ENCODE measurements at places on chromosomes 12 and 14.

DNA sequence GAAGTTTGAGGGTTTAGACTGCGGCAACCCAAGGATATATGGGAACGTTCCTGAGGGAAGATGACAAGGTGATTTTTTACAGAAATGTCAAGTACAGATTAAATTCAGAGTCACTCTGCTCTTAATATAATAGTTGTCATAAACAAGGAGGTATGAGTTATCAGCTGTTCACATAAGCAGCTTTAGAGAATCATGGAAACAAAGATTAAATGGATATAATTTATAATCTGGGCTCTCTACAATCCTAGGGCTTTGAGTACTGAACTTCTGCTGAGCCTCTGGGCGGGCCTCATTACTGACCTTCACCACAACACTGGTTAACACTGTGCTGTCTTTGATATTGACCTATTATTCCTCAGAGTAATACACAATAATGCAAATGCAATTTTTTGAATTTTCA is 577.8 kb downstream of the RPS29 start:
- DNase-seq = no peak

- no peak for DNase-seq
These were observed 364.8 kb downstream of the SNAPC1 start for GRCh38 chr14:62126879-62127478.

DNA sequence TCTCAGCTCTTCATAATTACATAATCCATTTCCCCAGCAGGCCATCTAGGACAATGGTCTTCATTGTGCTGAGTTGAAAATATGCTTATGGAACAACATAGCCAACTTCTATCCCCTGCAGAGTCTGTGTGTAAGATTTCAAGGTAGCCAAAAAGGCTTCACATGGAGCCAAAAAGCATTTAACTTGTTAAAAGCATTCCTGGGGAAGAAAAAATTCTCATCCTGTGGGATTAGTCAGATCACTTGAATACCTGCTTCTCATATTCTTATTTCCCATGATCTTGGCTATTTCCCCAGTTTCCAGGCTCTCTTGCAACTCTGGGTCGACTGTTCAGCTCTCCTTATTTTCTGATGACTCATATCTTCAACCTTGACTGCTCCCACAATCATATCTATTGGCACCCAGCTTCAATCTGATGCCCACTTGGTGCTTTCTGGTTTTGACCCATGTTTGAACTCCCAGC is 178.9 kb downstream of the KLHL28 start:
- DNase-seq = no peak

GRCh38 chr14:48771717-48772116 is 814.5 kb downstream of the RPS29 start:
- DNase-seq = no peak

DNA sequence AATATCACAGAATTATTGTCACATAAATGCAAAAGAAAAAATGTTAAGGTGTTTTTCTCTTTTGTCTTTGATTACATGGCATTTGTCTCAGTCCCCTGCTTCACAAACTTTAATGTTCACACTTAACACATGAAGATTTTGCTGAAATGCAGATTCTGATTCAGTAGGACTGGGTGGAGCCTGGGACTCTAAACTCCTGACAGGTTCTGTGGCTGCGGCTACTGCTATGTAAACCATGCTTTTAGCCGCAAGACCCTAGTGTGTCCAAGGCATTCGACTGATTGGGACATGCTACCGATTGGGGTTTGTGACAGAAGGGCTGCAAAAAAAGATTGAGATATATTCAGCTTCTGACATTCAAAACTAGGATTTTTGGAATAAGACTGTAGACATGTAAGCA is 72.6 kb upstream of the SLC35F4 start:
- DNase-seq = no peak

- DNase-seq = no peak
These were observed 505.0 kb upstream of the FLRT2 start for GRCh38 chr14:85024931-85025330.

DNA sequence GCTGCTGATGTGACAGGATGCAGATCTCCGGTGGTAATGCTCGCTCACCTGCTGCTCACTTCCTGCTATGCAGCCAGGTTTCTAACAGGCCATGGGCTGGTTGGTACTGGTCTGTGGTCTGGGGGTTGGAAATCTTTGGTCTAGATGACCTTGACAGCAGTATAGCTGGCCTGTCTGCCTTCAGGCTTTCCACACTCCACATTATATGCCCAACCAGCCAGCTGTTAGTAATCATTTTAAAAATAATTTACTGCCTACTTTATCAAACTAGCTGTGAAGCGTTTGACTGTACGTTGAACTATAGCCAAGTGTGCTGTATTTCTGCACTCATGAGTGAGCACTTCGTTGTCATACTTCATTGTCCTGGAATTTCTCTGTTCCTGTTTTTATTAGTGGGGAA is 424.0 kb upstream of the GARIN6 start:
- DNase-seq = no peak

DNA sequence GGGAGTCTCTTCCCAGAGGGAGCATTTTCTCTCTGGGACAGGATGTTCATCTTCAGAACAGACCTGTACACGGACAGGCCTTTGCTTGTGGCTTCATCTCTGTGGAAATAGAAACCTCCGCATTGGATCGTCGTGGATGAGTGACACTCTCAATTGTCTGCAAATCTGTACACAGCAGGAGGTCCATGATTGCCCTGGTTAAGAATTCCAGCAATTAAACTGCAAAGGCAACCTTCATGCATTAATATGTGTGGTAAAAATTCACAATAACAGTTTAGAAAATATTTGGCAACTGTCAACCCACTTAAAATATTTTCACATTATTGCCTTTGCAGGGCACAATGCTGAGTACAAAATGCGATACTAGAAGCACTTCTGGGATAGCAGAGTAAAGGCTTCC is 149.8 kb upstream of the SFSWAP start:
- DNase-seq = no peak

DNA sequence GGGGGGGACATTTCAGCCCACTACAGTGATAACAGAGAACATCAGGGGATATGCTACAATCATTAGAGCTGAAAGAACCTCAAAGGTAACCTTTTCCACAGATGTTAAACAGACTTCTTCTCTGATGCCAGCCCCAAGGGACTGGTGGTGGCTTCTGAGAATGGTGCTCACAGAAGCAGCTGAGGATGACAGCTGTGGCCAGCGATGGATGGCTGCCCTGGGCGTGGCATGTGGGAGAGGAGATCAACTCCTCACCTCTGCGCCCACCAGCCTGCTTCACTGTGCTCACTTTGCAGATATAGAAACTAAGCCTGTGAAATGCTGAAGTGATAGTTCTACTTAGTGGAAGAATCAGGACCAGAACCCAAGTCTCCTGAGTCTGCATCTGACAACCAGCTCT is 33.0 kb downstream of the FOXN3 start:
- DNase-seq = no peak

- no peak for DNase-seq
These were observed 91.1 kb upstream of the FUT8 start for GRCh38 chr14:65321370-65321875.

DNA sequence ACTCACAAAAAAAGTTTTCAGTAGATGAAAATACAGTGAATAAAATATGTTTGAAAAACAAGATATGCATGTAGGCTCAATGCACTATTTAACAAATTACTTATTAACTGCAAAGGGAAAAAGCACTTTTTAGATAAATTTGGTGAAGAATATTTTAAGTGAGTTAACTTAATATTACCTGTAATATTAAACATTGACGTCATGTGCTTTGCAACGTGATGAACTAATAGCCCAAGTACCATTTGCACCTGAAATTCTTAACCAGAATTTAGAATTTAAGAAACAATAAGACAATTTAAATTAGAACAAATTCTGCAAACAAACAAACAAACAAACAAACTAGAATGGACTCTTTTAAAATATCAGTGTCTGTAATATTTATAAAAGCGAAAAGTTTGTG is 659.0 kb upstream of the NOVA1 start:
- DNase-seq = no peak

DNA sequence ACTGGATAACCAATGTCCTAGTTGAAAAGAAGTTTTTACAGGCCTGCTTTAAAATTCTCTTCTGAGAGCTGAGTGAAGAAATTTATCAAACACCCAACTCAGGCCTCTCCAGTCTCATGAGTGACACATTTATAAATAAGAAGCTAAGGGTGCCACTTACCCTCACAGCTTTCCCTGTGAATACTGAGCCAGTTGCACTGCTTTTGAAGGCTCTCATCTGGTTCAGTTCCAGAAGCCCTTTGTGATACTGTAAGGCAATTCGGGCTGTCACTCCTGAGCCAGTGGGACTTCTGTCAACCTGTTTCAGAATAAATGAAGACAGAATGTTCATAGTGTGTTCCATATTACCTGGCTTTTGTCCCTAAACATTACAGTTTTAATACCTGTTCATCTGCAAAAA is 8.5 kb downstream of the L3HYPDH start:
- no peak for DNase-seq

DNA sequence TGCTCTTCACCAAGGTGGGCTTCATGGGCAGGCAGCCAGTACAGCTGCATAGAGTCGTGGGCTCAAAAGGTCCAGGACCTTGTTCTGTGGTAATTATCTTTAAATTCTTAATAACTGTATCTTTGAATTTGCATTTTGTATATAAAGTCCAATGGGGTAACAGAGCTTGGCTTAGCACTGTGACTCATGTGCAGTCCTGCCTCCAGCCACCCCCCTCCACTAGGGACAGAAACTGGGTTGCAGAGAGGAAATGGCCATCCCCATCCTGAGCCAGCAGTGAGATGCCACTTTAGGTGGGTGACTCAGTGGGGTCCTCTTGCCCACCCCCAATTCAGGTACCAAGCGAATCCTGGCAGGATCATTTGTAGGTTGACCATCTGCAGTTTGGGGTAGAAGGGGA is 48.1 kb downstream of the EPS8 start:
- DNase-seq = no peak

- peak; percentile 68 for DNase-seq
These were observed 366 bp downstream of the LPCAT3 start for GRCh38 chr12:7017870-7018349.

- no peak for DNase-seq
These were observed 648 bp downstream of the ERP27 start for GRCh38 chr12:14937689-14938088.

- no peak for DNase-seq
These were observed 32.3 kb downstream of the DIO3 start for GRCh38 chr14:101593411-101594238.

DNA sequence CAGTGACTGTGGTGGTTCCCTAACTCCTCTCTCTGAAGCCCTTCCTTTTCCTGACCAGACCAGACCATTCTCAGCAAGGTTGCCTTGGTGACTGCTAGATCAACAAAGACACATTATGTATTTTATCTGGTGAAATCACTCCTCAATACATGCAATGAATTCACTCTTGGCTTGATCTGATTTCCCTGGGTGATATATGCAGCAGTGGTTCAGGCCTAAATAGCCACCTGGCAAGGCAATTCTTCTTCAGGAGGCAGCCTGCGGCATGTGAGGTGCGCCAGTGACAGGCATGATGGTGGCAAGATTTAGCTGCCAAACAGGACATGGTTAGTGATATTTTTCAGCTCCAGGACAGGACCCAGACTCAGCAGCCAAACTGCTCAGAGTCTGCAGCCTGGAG is 350.3 kb upstream of the CCDC196 start:
- DNase-seq = no peak

DNA sequence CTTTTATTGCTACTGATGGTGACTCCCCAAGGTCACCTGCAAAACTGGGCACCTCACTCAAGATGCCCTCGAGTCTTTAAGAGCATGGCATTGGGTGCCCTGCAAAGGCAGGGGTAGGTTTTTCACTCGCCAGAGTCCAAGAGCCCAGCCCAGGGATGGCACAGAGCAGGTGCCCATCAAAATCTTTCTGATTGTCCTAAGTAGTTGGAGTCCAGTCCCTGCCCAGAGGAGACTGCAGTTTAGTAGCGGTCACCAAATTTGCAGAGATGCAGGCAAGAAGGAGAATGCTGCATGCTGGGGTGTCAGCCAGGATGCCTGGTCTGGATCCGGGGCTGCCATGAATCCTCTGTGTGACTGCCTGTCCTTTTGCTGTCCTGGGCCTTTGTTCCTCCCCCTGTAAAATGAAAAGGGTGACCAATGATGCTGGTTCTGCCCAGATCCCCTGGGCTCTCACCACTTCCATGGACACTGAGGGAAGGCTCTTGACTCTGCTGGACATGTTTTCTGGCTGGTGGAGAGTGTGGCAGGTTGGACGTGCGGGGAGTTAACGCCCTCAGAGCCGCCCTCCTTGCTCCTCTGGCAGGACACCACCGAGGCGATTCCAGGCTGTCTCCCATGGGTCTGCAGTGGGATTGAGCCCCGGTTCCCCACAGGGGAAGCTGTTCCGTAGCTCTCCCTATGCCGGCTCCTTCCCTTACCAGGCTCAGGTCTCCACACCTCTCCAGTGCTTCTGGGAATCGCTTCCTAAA is 41.3 kb downstream of the DLK1 start:
- no peak for DNase-seq

DNA sequence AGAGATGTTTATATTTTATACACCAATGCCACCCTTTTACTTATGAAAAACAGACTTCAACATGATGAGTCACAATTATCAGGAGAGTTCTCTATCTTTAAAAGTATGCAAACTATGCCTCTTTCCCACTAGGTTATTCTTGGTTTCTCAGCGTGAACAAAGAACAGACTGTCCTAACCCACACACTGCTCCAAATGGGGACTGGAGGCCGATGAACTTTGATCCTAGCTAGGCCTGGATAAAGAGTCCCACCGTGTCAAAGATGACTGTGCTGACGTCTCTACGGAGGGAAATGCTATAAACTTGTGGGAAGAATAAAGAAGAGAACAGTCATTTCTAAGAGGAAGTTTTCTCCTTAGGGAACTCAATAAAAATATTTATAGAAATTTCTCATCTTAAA is 160.1 kb downstream of the EPS8 start:
- DNase-seq = no peak

- no peak for DNase-seq
These were observed 12.5 kb downstream of the HNRNPC start for GRCh38 chr14:21256539-21257393.

- no peak for DNase-seq
These were observed 36.8 kb upstream of the E2F7 start for GRCh38 chr12:77102123-77102522.

DNA sequence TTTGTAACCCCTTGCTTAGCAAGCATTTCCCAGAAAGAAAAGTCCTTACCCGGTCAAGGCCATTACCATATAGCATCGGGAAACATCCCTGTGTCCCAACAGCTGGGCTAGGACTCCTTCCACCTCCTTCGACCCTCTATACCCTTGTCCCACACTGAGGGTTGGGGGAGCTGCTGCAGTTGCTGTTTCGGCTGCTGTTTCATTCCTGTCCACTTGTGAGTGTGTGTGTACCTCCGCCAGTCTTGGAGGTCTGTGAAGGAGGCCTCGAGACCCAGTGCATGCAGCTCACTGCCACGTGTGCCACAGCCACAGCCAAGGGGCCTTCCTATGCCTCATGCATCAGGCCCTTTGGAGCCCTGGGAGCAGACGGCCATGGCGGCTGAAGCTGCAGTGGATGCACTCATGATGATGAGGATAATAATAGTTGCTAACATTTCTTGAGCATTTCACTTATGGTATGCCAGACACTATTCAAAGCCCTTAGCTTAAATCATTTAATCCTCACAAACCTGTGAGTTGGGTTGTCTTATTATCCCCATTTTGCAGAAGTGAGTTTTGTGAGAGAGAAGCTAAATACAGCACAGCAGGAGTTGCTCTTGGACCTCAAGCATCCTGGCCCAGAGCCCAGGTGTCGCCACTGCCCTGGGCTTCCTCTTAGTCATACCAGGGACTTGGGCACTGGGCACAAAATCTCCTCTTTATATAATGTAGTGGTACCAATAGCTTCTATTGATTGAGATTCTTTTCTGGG is 156.5 kb downstream of the PRKCH start:
- no peak for DNase-seq

GRCh38 chr12:85266356-85266755 is 13.7 kb upstream of the ALX1 start:
- DNase-seq = no peak

Measured in nucleus accumbens (tissue), 56 donors.